Globus pallidus (tissue), 1 donor: ENCODE measurements at places on chromosomes 7 and 10.

GRCh38 chr7:27901028-27901760, 161.2 kb downstream of the TAX1BP1 start:
- DNase-seq, result peak; percentile 27

- DNase-seq, result no peak
Measured at GRCh38 chr7:122984021-122984420, 11.5 kb downstream of the TAS2R16 start.

- peak; percentile 57 for DNase-seq
Measured at GRCh38 chr7:155299535-155300202, 2.0 kb downstream of the INSIG1 start.

DNA sequence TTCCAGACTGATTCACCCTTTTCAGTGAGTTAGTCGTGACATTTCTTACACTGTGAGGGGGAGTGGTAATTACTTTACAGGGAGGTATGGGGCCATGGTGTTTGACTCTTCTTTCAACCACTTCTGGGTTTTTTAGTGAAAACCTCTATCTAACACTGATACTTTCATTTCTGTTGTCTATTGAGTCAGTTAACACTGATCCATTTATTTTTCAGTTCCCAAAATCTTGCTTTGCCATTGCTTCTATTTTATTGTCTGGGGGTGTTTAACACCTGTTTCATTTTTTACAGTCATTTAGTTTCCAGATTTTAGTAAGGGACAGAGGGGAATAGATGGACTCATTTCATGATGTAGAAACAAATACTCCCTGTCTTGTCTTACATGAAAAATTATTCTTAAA, 61.5 kb downstream of the HELLS start:
- DNase-seq, result no peak

- no peak for DNase-seq
Measured at GRCh38 chr7:1901431-1902210, 231.5 kb downstream of the ELFN1 start.

DNA sequence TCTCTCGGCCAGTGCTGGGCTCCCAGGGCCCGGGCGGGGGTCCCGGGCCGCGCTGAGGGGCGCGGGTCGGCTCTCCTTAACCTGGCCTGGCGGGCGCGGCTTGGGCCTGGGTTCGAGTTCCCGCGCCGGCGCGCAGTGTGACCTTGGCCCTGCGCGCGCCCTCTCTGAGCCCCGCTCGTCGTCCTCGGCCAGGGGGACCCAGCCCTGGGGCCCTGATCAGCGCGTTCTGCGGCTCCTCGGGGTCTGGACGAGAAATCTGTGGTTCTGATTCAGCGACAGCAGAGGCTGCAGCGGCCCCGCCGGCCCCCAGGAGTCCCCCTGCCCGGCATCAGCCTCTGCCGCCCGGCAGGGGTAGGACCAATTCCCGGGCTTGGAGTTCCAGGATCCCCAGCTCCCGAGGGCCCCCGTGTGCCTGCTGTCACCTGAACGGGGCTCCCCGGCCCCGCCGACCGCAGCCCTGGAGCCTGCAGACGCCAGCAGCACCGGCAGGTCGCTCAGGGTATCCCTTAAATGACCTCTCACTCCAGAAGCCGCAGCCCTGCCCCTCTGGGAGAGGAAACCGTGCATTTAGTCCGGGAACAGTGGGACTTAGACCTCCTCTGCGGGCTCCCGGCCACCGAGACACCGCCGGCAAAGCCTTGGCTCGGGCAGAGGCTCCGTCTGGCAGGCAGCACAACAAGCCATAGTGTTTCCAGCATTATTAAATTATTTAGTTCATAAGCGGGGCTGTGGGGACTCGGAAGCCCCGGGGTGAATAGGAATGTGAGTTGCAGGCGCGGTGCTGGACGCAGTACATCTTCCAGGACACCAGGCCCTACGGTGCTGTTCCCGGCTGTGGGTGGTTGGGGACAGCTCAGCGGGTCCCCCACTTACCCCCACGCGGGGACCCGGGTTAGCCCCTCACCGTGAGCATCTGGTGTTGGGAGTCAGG, 572 bp downstream of the CHST12 start:
- peak; percentile 38 for DNase-seq
